IPS DF 19.7 (cell line): ENCODE measurements at places on chromosomes 1 and 21.

DNA sequence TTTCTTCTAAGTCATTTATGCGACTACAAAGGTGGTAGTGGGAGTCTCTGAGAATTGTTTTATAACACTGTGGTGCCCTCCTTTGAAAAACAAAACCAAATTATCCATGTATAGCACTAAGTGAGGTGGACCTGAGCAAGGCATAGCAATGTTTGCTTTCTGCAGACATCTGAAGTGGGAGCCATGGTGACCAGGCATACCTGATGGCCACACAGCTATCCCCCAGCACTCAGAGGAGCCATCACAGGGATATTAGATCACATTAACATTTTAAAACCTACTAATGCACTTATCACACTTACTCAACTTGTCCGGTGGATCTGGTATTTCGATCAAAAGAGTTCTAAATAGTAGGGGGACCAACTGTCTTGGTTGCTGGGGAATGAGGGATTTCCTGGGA, 24.8 kb upstream of the AVPR1B start:
- no peak for DNase-seq

- no peak for DNase-seq
Observed at GRCh38 chr1:234962340-234962989, 166.2 kb downstream of the TOMM20 start.

DNA sequence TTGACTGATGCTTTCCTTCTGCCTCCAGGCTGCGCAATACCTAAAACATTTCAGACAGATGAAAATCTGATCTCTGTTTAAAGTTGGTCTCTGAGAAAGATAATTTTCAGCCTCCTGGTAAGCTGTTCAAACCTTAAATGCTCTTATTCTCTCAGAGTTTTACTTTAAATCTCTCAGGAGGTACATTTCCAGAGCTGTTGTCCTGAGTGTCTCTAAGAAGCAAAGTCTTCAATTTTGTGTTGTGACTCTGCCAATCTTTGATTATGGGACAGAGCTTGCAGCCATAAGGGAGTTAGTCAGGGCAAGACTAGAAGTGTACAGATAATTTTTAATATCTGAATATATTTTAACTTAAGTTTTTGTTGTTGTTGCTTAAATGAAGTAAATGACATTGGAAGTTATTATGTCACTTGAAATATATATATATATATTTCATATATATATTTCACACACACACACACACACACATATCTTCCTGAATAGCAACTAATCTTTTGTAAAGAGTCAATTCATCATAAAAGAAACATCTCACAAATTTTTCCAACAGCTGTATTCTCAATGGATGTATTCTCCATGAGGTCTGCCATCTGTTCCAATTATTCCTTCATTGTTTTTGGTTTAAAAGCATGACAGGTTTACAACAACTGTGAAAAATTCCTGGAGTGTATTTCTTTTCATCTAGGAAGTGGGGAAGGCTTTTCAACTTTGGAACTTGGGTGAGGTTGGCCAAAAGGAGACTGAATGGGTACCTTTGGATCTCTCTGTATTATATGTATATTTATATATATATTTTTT, 259.4 kb downstream of the BACH1 start:
- no peak for DNase-seq

DNA sequence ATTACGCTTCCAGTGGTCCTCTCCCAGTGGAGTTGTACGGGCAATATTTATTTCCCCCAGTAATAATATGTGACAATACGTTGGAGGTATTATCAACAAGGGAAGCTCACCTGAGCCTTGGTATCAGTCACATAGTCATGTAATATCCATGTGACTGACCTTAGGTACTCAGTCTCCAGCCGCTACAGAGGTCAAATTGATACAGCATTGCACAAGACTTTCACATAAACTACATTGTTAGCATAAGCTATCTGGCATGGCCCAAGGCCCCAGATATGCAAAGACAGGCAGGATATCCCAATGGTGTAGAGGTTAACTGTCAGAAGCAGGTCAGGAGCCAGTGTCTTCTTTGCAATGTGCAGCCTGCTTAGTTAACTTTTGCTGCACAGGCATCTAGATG, 15.3 kb upstream of the CHIT1 start:
- no peak for DNase-seq

DNA sequence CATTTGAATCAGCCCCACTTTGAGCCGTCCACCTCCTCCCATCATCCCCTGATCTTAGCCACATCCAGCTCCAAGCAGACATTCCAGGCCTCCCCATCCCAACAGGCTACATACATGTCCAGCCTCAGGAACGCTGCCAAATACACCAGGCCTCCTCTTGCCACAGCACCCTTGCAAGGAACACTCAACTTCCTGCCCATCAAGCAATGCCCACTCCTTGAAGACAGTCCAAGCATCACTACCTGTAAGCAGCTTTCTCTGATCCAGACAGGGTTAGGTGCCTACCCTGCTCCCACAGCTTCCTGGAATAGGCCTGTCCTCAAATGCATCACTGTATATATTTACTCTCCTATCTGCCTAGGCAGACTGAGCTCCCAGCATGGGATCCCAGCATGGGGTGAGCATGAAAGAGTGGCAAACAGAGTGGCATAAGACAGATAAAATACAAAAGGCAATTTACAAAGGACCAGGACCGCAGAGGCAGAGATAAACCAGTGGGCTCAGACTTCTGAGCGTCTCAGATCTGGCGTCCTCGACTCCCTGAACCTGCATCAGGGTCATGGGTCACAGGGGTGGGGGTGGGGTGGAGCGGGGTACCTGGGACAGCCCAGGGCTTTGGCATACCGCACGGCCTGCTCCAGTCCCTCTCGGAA, 816 bp downstream of the HYI start:
- DNase-seq = no peak

DNA sequence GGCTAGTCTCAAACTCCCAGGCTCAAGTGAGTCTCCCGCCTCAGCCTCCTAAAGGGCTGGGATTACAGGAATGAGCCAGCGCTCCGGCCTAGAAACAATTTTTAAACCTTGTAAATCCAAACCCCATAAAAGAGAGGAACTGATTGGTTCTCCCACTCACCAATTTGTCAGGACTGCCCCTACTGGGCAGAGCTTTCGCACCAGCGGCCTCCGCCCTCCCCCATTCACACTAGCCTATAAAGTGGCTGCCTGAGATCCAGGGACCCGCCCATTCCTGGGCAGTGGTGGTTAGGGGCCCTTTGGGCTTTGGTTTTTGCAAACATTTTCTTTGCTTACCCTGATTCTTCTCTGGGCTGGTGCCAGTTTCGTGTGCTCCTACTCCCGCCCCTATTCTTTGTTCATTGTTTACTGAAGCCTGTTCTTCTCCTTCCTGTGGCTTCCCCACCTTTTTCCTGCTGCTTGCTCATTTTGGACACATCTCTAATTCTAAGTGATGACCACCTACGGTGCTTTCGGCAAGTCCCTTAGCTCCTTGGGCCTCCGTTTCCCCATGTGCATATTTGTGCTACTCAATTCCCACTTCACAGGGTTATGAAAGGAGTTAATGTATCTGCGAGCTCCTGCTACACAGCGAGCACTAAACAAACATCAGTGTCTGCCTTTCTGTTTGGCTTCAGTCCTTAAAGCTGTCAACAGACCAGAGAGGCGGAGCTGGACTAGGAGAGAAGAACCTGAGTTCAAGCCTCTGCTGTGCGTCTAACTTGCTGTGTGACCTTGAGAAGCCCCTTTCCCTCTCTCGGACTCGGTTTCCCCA, 39.8 kb upstream of the CLIC4 start:
- no peak for DNase-seq

DNA sequence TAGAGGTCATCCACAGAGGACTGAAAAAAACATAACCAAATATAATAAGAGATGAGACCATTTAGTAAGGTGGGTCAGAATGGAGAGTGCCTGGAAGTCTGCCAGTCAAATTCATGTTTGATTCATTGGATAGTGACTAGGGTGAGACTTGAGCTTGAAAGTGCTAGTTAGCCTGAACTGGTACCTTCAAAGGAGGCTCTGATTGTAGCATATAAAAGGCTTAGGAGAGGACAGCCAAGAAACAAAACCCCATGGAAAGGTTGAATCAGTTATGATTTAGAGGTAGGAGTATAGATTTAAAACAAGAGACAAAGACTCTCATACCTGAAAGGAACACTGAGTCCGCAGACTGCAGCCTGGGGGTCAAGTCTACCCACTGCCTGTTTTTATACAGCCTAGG, 44.4 kb upstream of the LRRC8C start:
- no peak for DNase-seq

- DNase-seq = no peak
Observed at GRCh38 chr1:246609632-246610031, 43.4 kb downstream of the CNST start.

DNA sequence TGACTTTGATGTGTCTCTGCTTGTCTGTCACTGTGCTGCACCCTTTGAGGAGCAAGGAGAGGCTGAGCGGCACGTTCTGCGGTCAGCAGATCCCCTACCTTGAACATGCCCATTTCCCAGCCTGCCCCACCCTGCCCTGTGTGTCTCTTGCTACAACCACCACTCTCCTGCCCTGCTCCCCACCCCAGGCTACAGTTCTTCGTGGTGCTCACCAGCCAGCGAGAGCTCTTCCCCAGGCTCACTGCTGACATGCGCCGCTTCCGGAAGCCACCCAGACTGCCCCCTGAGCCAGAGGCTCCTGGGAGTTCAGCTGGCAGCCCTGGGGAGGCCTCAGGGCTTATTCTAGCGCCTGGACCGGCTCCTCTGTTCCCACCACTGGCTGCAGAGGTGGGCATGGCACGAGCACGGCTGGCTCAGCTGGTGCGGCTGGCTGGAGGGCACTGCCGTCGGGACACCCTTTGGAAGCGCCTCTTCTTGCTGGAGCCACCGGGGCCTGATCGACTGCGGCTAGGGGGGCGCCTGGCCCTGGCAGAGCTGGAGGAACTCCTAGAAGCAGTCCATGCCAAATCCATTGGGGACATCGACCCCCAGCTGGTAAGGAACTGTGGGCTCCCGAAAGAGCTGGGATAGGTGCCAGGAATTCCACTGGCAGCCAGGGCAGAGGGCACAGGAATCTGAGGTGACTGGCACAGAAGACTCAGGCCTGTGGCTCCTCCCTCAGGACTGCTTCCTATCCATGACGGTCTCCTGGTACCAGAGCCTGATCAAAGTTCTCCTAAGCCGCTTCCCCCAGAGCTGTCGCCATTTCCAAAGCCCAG, 5.6 kb downstream of the HYI start:
- no peak for DNase-seq

GRCh38 chr1:48200166-48200900, 22.2 kb upstream of the SLC5A9 start:
- no peak for DNase-seq
